Activated CD4-positive, alpha-beta T cell treated with anti-CD3 and anti-CD28 coated beads, Interleukin-2, amount 50 U/mL, for 4 hours (primary cell): ENCODE measurements at places on chromosomes 2 and 18.

- DNase-seq, result no peak
Observed at GRCh38 chr2:216041438-216041837, 28.1 kb upstream of the MREG start.

- no peak for DNase-seq
Observed at GRCh38 chr2:204282525-204282924, 262.8 kb upstream of the PARD3B start.

- DNase-seq, result no peak
Observed at GRCh38 chr2:241794250-241794823, 14.7 kb upstream of the NEU4 start.

- DNase-seq, result no peak
Observed at GRCh38 chr2:71379086-71379485, 47.5 kb downstream of the ZNF638 start.

DNA sequence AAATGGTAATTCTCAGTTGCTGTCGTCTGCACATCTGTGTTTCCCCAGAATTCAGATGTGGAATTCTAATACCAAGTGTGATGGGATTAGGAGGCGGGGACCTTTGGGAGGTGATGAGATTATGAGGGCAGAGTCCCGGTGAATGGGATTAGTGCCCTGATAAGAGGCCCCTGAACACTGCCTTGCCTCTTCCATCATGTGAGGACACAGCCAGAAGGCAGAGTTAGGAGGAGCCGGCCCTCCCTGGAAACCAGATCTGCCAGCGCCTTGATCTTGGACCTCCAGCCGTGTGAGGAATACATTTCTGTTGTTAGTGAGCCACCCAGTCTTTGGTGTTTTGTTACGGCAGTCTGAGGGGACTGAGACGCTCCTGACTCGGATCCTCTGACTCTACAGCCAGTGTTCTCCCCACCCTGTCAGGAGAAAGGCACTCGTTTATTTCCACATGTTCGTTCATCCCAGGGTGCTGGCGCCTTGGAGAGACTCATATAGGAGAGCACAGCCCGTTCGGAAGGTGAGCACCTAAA, 395.0 kb downstream of the ZNF516 start:
- DNase-seq, result no peak

- DNase-seq, result no peak
Observed at GRCh38 chr18:2655954-2656236, 369 bp downstream of the SMCHD1 start.

DNA sequence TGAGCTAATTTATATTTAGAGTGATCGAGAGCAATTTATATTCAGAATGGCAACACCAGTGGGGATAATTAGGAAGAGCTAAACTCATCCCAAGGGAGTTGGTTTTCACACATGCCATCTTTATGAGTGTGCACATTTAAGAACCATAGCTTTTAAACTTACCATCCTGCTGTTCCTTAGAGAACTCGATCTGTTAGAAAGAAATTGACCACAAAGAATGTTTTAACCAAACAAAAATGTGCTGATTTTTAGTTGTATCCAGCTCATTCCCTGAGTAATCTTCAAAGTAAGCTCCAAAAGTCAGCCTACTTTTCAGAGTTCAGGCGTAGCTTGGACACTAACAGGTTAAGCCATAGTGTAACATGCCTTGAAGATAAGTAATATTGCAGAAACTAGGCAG, 12.6 kb downstream of the MYL1 start:
- no peak for DNase-seq

DNA sequence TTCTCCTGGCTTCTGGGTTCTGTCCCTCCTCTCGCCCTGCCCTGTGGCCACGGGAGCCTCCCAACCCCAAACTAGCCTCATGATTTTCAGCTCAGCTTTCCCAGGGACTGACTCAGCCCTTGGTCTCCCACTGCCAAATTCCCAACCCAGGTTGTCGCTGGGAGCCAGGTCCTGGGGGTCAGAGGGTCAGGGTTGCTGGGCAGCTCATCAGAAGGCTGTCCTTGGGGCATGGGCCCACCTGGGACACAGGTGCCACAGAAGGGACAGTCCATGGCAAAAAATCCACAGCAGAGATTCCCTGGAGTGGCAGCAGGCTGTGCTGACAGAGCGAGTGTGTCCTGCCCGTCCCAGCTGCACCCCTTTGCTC, 180.4 kb downstream of the TWIST2 start:
- no peak for DNase-seq

DNA sequence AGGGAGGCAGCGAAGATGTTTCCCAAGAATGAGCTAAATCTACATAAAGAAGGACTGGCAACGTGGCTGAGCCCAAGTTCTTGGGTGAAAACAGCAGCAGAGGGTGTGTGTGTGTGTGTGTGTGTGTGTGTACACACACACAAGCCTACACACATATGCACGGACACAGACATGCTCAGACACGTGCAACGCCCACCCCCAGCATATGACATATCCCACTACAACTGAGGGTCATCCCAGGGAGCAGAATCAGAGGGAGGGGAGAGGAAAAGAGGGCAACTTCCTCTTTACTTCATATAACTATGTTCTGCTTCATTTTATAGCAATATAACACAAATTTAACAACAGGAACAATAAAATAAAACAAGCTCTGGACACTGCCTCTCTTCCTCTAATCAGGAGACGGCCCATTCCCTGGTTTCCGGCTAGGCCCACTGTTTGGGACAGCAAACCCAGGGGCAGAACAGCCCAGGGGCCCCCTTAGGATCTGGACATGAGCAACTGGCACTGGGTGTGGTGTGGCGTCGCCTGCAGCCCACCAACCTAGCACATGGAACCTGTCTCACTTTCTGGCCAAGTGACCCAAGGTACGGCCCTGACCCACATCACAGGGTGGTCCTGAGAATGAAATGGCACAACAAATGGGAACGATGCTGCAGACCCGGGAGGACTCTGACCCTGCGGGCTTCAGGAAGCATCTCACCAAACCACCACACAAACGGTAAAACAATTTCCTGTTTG, 25.0 kb downstream of the FAM178B start:
- DNase-seq, result no peak

- DNase-seq, result no peak
Observed at GRCh38 chr18:48715711-48716361, 177.0 kb downstream of the CTIF start.

- DNase-seq, result no peak
Observed at GRCh38 chr2:171044416-171044815, 115.4 kb downstream of the GORASP2 start.

- no peak for DNase-seq
Observed at GRCh38 chr2:169106134-169106533, 36.8 kb downstream of the DHRS9 start.

DNA sequence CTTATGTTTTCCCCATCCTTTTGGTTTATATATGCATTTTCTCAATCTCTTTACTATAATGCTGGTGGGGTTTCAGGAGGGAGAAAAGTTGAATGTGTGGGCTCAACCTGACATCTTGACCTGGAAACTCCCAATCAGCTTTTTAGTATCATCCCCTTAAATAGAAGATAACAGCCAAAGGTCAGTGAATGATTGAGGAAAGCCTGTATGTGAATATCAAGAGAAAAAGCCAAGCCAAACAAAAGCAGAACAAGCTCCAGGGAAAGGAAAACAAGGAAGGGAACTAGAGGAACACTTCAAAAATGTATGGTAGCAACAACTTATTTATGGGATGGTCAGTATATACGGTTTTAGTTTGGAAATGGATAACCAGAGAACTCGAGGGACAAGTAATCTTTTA, 28.3 kb upstream of the ATOH8 start:
- no peak for DNase-seq

DNA sequence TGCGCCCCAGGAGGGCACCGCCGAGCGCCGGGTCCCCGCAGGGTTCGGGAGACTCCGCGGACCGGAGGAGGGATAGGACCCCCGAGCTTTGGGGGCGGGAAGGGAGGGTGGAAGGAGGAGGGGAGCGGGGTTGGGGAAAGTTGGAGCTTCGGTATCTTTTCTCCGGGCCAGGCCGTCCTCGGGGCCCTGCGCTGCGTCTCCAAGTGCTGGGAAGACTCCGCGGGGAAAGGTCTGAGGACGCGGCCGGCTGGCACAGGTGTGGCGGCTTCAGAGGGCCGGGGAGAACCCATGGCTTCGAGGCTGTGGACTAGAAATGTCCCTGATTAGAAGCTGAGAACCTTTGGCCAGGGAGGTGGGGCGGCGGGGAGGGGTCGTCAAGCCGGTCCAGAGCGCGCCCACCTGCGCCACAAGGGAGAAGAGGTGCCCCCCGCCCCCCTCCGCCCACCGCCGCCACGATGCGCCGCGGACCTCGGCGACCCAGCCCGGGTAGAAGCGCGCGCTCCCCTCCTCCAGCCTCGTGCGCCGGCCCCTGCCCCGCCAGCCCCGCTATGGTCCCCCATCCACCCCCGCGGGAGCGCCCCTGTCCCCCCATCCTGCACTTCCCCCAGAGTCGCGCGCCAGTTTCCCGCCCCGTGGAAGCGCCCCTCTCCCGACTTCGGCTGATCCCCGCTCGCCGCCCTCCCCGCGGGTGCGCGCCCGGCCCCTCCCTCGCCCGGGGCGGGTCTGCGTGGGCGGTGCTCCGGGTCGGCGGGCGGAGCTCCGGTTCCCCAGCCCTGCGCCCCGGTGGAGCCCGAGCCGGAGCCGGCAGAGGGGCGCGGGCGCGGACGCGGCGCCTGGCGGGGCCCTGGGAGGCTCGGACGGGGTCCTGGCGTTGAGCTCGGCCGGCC, at the start of gene SNTG2:
Gene SNTG2 (plus strand): TSS at position 770 of the 887 bp plus-strand sequence. CDS start 148 bp downstream, outside the sequence.
- peak; percentile 43 for DNase-seq

DNA sequence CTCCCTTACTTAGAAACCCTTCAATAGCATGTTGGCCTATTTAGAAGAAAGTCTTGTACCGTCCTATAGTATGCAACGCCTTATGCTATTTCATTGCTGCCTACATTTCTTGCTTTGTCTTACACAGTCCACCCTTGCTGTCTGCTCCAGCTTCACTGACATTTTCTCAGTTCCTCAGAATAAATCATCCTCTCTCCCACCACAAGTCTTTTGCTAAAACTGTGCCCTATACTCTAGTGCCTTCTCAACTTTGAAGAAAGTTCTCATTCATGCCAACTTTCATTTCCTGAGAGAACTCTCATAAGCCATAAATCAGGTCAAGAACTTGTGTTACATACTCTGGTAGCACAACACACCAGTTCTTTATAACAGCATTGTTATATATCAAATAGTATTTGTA, 54.3 kb upstream of the COL3A1 start:
- no peak for DNase-seq

- DNase-seq, result no peak
Observed at GRCh38 chr2:136136931-136137330, 19.0 kb upstream of the CXCR4 start.

DNA sequence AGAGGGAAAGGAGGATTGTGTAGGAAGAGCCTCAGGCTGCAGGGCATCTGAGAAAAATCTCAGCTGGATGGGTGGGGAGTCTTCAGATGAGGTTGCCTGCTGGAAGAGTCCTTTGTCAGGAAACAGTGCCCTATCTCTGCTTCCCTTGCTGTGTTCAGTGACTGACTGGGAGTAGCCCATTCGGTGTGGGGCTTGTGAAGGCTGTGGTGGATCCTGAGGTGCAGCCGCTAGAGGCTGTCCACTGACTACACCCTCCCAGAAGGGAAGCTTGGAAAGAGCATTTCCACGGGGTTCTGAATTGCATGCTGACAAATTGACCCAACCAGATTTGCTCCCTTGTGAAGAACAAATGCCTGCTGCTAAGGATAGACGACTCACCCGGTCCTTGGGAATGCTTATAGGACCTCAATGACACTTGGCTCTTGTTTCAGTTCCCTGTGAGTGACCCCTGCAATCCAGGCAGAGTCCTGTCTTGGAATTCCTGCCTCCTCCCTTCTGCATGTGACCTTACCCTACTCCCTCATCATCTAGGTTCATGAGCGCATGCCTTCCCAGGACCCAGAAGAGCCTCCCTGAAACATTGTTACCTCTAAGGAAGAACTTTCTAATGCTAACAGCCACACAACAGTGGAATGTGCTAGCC, 109.7 kb upstream of the FAM136A start:
- no peak for DNase-seq

GRCh38 chr2:224957540-224958461, 84.5 kb downstream of the DOCK10 start:
- no peak for DNase-seq

DNA sequence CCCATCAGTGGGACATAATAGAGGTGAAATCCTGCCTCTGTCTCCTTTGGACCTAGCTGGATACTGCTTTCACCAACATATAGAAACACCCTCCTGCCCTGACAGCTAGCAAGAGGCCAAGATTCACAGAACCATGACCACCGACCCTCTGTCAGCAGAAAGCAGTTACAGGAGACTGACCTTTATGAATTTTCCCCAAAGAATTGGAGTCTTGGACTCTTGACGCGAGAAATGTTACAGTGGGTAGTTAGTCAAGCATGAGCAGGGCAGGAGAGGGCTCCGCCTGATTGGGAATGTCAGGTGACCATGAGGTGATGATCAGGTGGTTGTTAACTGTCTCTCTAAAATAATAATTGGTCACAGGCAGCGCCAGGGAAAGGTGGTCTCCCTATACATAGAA, 1002.3 kb downstream of the TDRD15 start:
- DNase-seq, result no peak

DNA sequence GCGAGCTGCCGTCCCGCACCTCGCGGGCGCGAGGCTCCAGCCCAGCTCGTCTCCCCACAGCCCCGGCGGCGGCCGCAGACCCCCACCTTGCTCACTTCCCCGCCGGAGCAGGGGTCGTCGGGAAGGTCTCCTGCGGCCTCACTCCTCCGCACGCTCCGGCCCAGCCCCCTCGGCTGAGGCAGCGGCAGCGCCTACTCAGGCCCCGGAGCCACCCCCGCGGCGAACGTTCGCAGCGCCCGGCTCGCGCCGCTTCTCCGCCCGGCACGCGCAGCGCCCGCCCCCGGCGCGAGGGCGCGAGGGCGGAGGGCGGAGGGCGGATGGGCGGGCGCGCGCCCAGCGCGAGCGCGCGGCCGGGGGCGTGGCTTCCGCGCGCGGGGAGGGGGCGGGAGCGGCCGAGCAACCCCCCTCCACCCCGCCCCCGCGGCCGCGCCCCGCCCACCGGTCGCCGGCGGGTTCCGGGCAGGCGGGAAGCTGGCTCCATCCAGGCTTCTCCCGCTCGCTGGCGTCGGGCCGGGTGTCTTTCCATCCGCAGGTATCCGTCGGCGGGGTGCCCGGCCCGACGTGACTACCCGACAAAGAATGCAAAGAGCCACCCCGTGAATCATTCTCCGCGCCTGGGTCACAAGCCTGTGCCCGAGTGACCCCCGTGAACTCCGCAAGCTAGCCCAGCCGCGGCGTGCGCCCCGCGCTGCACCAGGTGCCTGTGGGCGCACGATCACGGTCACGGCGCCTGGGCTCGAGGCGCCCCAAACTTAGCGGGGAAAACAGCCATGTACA, at the start of gene DTNB:
Gene DTNB (minus strand): TSS at position 278 of the 777 bp plus-strand sequence. CDS start 20,917 bp downstream, outside the sequence.
- peak; percentile 71 for DNase-seq
